ENCODE measurements at places on chromosomes 16 and 17.

GRCh38 chr17:81656118-81656743, at the start of gene PDE6G:
PDE6G (minus strand) TSS chr17:81656542; CDS start chr17:81653305, 3,237 bp downstream.
- DNase-seq = no peak

DNA sequence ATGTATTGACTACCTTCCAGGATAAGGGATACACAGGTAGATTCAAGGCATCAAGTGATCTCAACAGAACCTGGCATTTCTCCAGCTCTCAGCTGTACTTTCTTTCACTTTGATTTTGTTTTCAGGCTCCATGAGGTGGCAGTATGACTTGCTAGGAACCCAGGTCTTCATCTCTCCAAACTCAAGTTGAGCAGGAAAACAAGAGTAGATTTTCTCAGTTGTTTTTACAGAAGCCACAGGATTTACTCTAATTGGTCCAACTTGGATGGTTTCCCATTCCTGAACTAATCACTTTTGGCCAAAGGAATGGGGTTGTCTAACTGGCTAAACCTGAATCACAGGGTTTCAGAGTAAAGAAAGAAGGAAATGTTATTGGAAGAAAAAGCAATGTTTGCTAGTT, 146.6 kb downstream of the TRIM37 start:
- peak; percentile 84 for DNase-seq

DNA sequence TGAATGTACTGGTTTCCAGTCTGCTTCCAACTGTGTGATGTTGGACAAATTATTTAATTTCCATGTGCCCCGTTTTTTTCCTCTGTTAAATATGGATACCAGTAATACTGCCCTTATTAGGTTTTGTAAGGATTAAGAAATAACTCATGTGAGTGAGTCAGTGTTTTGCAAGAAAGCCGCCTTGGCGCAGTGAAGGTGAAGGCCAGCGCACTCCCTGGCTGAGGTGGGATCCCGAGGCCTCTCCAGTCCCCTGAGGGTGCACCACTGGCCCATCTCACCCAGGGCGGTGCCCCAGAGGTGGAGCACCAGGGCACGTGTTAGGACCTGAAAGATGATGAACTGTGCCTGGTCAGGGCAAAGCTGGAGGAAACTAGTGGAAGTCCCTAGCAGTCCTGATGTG, 43.5 kb downstream of the PHKB start:
- no peak for DNase-seq

DNA sequence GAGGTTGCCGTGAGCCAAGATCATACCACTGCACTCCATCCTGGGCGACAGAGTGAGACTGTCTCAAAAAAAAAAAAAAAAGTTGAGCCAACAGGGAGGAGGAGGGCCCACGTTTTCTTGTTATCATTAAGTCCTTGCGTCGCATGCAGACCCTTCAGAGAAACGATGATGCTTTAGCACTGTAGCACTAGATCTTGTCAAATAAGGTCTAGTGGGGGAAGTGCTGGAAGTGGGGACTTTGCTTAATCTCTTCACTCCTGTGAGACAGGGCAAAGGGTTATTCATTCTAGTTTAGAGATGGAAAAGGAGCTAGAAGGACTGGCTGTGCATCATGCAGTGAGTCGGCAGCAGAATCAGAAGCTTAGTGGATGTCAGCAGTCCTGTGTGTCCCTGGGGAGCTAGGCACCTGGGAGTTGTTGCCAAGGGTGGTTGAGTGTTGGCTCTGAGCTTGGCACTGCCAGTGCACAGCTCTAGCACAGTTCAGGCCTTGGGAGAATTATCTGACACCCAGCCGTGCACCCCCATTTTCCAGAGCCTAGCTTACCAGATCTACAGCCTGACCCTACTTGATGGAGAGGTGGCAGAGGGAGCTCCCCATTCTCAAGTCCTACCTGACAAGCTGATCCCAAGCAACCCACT, 33.4 kb upstream of the TBX2 start:
- no peak for DNase-seq

GRCh38 chr16:7482596-7483290, 150.1 kb downstream of the RBFOX1 start:
- no peak for DNase-seq

- no peak for DNase-seq
Measured at GRCh38 chr17:64448665-64449512, at the start of gene MILR1. MILR1 (plus strand) TSS chr17:64449115; CDS start chr17:64449169, 54 bp downstream.

DNA sequence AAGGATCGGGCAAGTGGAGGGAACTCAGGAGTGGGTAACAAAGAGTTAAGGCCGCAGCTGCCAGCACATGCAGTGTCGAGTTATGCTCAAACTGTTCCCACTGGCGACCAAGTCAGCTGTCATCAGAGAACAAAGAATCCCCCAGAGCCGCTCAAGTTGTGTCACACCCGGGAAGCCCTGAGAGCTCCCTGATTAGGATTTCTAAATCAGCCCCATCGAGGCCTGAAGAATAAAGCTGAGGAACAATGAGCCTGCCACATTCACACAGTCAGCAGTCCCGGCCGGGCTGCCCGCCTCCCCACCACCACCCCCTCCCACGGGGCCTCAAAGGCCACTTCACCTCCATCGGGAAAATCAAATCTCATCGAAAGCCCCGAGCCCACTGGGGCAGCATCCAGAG, 84.5 kb downstream of the SOX9 start:
- DNase-seq = no peak
